Suprapubic skin (tissue), 4 donors: ENCODE measurements at places on chromosomes 5 and 9.

GRCh38 chr9:128548876-128549275, 3.5 kb upstream of the SPTAN1 start:
- no peak for DNase-seq
- no peaks in the 10 kb centered on the region for H3K27me3 ChIP-seq
- no peaks in the 10 kb centered on the region for H3K36me3 ChIP-seq
- peaks cover 32% of the 10 kb centered on the region for H3K4me1 ChIP-seq
- H3K27ac ChIP-seq: no peak overlapping the region

DNA sequence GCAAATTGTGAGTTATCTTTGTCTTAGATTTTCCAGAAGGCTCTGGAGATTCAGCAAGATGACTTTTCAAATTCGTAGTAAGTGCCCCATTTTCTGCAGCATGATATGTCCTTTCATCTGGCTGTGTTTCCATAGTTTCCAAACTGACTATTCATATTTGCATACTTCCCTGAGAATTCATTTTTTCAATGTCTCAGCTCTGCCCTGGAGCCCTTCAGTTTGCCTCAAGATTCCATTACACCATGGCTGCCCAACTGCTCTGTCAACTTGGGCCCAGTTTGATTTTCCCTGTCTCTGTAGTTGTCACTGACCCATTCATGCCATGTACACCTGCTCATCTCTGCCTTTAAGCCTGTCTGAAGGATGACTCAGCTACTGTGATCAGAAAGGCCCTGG, 94.2 kb upstream of the RUSC2 start:
- H3K27me3 ChIP-seq: no peaks in the 10 kb centered on the region
- H3K4me1 ChIP-seq: no peaks in the 10 kb centered on the region
- H3K36me3 ChIP-seq: peaks cover 82% of the 10 kb centered on the region
- DNase-seq: no peak
- no peak overlapping the region for H3K4me3 ChIP-seq
- H3K27ac ChIP-seq: no peak overlapping the region

GRCh38 chr5:67380431-67380830, 183.8 kb upstream of the CD180 start:
- H3K27me3 ChIP-seq: no peaks in the 10 kb centered on the region
- DNase-seq: no peak
- peaks cover 3% of the 10 kb centered on the region for H3K4me1 ChIP-seq
- no peak overlapping the region for H3K27ac ChIP-seq

GRCh38 chr5:156920042-156920860, 42.8 kb downstream of the TIMD4 start:
- no peak overlapping the region for H3K27ac ChIP-seq
- no peaks in the 10 kb centered on the region for H3K4me1 ChIP-seq
- H3K27me3 ChIP-seq: no peaks in the 10 kb centered on the region
- DNase-seq: no peak
- H3K36me3 ChIP-seq: no peaks in the 10 kb centered on the region
- no peak overlapping the region for H3K4me3 ChIP-seq

DNA sequence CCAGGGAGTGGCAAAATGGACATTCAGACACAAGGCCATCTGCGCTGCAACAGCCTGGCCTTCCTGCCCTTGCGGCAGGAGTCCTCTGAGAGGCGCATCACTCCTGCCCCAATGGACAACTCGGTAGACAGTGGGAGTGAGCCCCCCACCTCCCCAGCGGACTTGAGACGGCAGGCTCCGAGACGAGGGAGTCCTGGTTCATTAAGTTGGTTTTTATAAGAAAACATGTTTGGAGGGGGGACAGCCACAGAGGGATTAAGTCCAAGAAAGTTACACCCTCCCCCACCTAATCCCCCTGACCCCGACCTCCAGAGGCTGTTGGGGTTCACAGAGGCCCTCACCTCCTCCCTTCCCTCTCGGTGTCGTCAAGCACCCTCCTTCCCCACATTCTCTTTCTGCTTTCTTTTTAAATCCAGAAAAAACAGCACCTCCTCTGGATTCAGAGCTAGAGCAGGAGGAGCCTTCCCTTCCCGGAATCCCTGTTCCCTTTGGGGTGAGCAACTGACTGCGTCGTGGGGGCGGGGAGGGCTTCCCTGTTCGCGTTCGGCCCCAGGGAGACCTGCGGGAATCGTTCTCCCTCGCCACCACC, 1.8 kb upstream of the EGR1 start:
- DNase-seq: no peak
- peak overlapping the region; percentile 87 for H3K4me3 ChIP-seq
- peak overlapping the region; percentile 99 for H3K27ac ChIP-seq
- H3K4me1 ChIP-seq: peaks cover 75% of the 10 kb centered on the region
- no peaks in the 10 kb centered on the region for H3K27me3 ChIP-seq
- peaks cover 15% of the 10 kb centered on the region for H3K36me3 ChIP-seq

DNA sequence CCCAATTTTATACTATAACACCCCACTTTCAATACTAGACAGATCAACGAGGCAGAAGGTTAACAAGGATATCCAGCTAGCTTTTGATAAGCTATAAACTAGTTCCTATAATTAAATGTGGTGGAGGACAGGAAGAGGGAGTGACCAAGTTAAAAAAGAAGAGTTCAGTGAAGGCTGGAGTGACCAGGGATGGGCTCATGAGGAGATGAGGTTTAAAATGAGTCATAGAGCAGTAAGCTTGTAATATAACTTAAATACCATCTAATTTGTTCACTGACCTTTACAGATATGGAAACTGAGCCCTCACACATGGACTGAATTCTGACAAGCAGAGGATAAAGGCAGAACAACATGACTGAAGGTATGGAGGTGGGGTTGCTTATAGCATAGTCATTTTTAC, 284.5 kb downstream of the SPATA31D1 start:
- no peaks in the 10 kb centered on the region for H3K27me3 ChIP-seq
- H3K4me3 ChIP-seq: no peak overlapping the region
- no peak for DNase-seq
- H3K36me3 ChIP-seq: no peaks in the 10 kb centered on the region
- H3K4me1 ChIP-seq: no peaks in the 10 kb centered on the region
